Heart right ventricle (tissue), 16 donors: ENCODE measurements at places on chromosomes 4 and X. TPM values are rescaled to one million over a fixed set of nuclear protein-coding genes. Genes with fewer than 3 reads are reported as not detected.

Gene PLS3
- 31.1 TPM for total RNA-seq

DNA sequence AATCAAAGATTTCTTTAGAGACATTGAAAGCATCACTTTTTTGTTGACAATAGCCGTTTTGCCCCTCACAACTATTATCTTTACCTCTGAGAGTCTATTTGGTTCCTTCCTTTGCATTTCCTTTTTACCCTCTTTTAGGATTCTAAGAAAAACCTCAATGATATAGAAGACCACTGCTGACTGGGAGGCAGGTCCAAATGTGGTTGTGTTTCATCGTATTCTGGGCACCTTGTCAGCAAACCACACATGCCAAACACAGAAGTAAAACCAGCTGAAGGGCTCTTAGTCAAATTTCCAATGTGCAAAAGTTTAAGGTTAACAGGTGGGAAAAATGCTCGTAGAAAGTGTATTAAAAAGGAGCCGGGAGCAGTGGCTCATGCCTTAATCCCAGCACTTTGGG, 5.1 kb upstream of the PRMT9 start:
- DNase-seq, result no peak
- no peak overlapping the region for H3K27ac ChIP-seq
- H3K4me1 ChIP-seq, result peaks cover 7% of the 10 kb centered on the region

- no peak for DNase-seq
- H3K36me3 ChIP-seq, result no peaks in the 10 kb centered on the region
- no peak overlapping the region for H3K27ac ChIP-seq
- no peaks in the 10 kb centered on the region for H3K27me3 ChIP-seq
- H3K4me1 ChIP-seq, result no peaks in the 10 kb centered on the region
Measured at GRCh38 chrX:40530509-40530908, 50.3 kb upstream of the ATP6AP2 start.

Gene SPANXD
- total RNA-seq, result not detected

Gene SULT1B1
- 0.28 TPM for total RNA-seq

Gene GNL3L
- total RNA-seq, result 39.6 TPM

- no peaks in the 10 kb centered on the region for H3K36me3 ChIP-seq
- no peak overlapping the region for H3K27ac ChIP-seq
- no peak for DNase-seq
- H3K4me3 ChIP-seq, result no peak overlapping the region
- no peaks in the 10 kb centered on the region for H3K4me1 ChIP-seq
Measured at GRCh38 chr4:154312246-154312645, 179.4 kb downstream of the DCHS2 start.

- no peaks in the 10 kb centered on the region for H3K4me1 ChIP-seq
- no peaks in the 10 kb centered on the region for H3K36me3 ChIP-seq
- DNase-seq, result no peak
- H3K4me3 ChIP-seq, result no peak overlapping the region
- peaks cover 92% of the 10 kb centered on the region for H3K27me3 ChIP-seq
- H3K27ac ChIP-seq, result no peak overlapping the region
Measured at GRCh38 chr4:3875466-3875865, 109.3 kb downstream of the ADRA2C start.

- peaks cover 63% of the 10 kb centered on the region for H3K4me1 ChIP-seq
- peaks cover 4% of the 10 kb centered on the region for H3K36me3 ChIP-seq
- peak; percentile 75 for DNase-seq
- H3K4me3 ChIP-seq, result no peak overlapping the region
- peak overlapping the region; percentile 93 for H3K27ac ChIP-seq
Measured at GRCh38 chr4:57043347-57044251, 64.9 kb downstream of the POLR2B start.
